Pulmonary artery endothelial cell (primary cell): ENCODE measurements at places on chromosomes 1 and 21.

GRCh38 chr1:55179177-55179835, 35.9 kb downstream of the USP24 start:
- DNase-seq: no peak

DNA sequence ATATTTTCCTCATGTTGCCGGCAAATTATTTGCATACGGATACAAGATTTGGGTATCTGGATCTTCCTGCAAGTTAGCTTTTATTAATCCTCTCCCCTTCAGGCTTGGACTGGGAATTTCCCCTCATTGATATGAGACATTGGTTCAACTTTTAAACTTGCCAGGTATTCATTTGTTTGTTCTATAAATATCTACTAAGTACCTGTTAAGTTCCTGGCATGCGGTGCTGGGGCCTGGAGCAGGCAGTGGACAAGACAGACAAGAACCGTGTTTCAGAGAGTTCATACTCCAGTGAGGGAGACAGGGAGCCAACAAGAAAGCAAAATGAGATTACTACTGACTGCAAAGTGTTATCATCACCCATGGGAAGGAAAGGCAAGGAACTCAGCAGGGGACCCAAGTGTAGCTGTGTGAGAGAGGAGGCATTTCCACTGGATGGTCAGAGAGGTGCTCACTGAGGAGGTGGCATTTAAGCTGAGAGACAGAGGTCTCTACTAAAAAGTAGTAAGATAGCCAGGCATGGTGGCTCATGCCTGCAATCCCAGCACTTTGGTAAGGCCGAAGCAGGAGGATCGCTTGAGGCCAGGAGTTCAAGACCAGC, 39.1 kb upstream of the FHAD1 start:
- no peak for DNase-seq

DNA sequence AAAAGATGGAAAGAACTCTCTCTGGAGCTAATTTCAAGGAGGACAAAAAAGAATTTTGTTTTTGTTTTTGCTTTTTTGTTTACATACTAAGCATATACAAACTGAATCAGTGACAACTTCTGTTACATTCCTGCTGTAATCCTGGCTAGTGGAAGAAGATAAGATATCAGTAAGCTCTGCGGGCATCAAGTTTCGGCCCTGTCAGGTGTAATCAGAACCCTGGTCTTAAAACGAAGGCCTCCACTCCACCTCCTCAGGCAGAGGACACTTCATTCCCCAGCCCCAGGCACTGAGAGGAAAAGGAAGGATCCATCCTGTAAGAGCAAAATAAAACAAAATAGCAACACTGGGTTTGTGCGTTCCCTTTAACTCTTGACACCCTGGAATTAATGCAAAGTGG, 88.9 kb upstream of the ARHGAP29 start:
- DNase-seq: no peak

DNA sequence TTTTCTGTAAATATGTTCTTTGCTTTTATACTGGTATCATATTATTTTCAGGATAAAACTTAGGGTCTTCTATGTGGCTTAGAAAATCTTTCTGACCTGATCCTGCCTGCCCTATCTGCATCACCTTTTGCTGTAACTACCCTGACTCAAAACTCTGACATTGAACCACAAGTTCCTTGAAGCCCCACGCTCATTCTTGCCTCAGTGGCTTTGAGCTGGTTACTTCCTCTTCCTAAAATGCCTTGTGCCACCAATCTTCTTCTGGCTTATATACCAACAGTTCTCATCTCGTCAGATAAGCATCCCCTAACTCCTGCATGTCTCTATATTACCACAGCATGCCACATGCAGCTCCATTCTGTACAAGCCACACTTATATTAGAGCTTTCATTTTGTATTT, 84.5 kb upstream of the LRRC7 start:
- no peak for DNase-seq

DNA sequence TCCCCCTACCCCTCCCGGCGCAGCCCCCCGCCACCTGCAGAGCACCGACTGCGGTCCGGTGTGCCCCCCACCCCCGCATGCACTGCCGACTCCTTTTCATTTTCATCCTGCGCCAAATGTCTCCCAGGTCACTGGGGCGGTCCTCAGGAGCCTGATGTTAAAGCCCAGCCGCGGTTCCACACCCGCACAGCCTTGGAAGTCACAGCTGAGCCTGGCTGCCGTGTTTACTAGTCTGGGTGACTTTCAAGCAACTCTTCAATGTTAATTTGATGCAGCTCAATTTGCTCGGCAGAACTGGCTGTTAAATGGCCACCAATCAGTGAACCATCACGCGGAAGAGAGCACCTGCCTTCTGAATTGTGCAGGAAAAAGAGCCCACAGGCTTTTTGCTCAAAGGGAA, 27.2 kb downstream of the THAP3 start:
- no peak for DNase-seq

GRCh38 chr1:177983077-177983476, 13.2 kb upstream of the SEC16B start:
- no peak for DNase-seq

DNA sequence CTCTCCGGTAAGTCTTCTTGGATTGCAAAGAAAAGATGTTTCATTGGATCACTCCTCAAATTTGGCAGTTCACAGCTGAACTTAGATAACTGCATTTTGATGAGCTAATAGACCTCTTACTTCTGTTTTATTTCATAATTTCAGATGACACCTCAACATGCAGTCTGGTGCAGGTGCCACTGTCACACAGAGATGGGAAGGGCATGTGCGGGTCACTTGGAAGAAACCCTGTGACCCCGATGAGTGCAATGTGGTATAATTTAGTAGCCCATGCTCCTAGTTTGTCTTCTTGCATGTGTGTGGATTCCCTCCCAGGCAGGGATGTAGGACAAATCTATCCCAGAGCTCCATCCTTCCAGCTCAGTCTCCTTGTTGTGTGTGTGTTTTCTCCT, 481 bp upstream of the SLAMF1 start:
- DNase-seq: no peak

GRCh38 chr1:237171454-237172117, 129.6 kb downstream of the RYR2 start:
- DNase-seq: no peak

- DNase-seq: no peak
These were observed 738.4 kb downstream of the MATN1 start for GRCh38 chr1:29984862-29985605.

GRCh38 chr1:48875552-48876329, 99.0 kb upstream of the BEND5 start:
- DNase-seq: no peak

DNA sequence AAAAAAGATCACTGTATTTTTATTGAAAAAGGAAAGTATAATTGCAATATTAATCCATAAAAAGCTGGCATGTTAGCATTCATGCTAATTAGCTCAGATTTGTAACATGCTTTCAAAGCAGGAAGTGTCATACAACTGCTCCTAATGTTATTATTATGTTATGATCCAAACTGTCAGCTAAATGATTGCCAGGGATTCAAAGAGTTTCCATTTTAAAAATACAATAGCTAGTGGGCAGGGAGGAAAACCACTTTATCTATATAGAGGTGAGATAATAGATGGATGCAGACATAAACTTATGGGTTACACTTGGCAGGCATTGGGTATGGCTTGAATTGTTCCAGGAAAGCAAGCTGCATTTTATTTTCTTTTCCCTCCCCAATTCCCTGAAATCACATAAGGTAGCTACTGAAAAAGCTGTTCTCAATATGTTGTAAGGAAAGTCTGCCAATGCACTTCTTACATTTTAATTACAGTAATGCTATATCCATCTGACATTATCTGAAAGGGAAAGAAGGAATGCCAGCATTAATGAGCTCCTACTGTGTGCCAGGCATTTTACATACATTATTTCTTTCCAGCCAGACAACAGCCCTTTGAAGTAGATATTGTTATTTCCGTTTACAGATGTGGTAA, 9.8 kb upstream of the MYSM1 start:
- no peak for DNase-seq

GRCh38 chr1:214493126-214493796, 58.1 kb downstream of the PTPN14 start:
- no peak for DNase-seq

- DNase-seq: no peak
These were observed 4.9 kb downstream of the TPM3 start for GRCh38 chr1:154186852-154187501.

- no peak for DNase-seq
These were observed 14.3 kb downstream of the GPR137B start for GRCh38 chr1:236156512-236157208.

DNA sequence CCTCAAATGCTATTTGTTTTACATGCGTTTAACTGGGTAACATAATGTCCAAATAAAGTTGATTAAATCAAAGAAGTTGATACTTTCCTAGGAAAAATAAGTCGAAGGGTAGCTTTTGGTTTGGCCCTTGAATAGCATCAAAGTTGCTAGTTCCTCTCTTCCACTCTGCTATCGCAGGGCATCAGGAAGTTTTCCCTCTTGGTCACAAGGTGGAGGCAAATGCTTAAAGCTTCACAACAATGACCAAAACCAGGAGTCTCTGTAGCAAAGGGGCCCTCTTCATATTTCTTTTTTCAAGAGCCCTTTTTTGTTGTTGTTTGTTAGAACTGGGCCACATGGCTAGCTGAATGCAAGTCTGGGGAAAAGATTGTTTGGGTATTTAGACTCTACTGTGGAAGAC, 668.4 kb downstream of the KCNT2 start:
- DNase-seq: no peak

DNA sequence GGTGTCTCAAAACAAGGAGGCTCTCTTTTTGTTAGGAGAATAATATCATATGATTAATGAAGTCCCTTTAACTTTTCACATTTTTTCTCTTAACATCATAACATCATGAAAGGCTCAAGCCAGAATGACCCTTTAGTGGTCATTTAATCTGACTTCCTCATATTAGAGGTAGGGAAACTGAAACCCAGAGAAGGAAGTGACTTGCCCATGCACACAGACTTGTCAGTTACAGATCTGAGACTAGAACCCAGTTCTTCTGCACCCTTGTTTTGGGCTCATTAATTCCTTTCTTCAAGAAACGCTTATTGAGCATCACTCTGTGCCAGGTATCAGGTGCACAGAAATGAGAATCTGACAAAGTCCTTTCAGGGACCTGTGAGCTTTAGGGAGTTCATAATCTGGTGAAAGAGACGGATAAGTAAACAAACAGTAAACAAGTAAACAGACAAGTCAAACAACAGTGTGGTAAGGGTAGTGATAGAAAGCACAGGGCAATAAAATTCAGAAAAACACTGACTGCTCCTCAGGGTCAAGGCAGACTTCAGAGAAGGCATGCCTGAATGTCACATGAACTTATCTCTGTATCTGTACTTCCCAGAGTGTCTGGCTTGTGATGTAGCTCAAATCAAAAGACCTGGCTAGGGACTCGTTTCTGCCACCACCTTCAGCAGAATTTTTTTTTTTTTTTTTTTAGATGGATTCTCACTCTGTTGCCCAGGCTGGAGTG, 38.3 kb upstream of the OSBPL9 start:
- DNase-seq: no peak

- DNase-seq: no peak
These were observed 130.2 kb downstream of the ZMYM4 start for GRCh38 chr1:35398739-35399138.

DNA sequence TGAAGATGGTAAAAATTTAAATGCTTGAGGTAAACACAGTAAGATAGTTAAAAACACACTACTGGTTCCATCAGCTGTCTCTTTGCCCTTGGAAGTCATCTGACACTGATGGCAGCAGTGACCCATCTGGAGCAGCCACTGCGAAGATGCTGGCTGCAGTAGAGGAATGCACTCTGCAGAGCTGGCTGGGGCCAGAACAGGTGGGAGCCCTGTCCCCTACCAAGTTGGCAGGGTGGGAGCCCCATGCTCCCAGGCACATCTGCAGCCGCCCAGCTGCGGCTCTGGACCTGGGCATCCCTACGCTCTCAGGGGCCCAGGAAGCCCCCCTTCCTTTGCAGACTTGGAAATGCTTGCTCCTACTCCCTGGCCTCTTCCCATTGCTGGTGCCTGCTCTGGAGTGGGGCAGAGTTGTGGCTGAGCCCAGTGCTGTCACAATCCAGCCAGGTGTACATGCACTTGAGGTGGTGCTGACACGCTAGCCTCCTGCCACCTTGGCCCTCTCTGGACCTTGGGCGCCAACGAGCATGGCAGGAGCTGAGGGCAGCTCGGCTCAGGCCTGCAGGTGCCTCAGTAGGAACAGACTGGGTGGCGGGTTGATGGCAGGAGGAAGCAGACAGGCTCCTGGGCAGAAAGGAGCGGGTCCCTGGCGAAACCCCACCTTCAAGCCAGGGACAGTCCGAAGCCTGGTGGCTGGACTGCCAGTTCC, 227.0 kb downstream of the FGGY start:
- DNase-seq: no peak

DNA sequence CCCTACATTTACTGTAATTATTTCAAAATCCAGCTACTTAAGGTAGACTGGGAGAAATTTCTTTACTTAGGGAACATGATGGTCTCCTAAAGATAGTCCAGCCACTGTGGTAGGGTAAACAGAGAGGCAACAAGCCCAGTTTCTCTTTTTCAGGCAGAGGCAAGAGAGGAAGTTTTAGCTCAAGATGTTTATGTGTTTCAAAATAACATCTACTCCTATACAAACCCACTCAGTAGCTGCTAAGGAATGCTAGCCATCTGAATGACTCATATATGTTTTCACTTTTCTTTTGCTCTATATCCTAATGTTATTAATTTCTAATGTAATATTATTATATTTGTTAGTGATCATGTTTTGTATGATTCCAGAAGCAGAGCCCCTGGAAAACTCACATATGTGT, 856.6 kb downstream of the PLA2G4A start:
- no peak for DNase-seq
